ENCODE measurements at places on chromosomes 12 and 14.

DNA sequence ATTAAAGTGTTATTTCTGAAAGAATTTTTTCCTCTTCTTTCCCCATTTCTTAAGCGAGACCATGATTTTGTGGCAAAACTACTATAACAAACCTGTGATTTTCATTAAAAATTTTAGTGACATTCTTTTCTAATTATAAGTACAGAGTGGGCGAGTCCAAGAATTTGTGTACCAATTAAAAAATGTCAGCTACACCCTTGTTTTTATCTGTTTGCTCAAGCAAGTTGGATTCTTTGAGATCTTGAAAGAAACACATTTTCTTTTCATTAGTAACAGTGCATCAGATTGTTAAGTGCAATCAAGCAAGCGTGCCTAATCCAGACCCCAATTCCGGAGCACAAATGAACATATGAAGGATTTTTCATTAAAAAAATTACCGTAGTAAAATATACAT is 338.8 kb upstream of the DDHD1 start:
- DNase-seq: no peak

DNA sequence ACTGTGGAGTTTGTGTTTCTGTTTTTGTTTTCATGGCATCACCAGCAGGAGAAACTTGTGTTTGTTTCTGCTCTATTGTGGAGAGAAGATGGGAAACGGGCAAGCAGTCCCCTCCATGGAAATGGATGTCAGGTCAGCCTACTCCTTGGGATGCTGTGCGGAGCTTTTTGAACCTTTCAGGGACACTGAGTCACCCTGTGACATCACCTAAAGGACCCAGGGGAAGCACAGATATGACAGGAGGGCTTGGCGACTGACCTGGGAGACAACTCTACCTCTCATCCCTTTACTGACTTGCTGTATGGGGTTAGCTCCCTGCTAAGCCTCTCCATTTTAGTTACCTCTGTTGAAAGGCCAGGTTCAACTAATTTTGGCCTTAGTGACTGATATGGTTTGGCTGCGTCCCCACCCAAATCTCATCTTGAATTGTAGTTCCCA is 706.9 kb upstream of the TMEM132C start:
- DNase-seq: no peak

GRCh38 chr12:6946033-6946919 is 2.5 kb downstream of the C12orf57 start:
- no peak for DNase-seq

DNA sequence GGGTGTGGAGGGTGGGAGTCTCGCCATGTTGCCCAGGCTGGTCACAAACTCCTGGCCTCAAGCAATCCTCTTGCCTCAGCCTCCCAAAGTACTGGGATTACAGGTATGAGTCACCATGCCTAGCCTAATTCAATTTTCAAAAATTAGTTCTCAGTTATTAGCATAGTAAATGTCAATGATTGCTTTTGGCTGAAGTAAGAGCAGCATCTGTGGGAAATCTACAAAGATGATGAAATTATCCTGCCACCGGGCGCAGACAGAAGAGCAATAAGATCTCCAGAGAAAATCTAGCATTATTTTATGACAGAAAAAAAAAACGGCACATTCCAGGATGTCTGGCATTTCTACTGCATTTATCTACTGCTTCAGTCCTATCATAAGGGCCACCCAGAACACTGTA is 97.9 kb upstream of the DAAM1 start:
- no peak for DNase-seq

GRCh38 chr12:86670986-86671385 is 414.8 kb upstream of the MGAT4C start:
- no peak for DNase-seq

- DNase-seq: no peak
Observed at GRCh38 chr12:49895773-49896172, 7.9 kb downstream of the FAIM2 start.

DNA sequence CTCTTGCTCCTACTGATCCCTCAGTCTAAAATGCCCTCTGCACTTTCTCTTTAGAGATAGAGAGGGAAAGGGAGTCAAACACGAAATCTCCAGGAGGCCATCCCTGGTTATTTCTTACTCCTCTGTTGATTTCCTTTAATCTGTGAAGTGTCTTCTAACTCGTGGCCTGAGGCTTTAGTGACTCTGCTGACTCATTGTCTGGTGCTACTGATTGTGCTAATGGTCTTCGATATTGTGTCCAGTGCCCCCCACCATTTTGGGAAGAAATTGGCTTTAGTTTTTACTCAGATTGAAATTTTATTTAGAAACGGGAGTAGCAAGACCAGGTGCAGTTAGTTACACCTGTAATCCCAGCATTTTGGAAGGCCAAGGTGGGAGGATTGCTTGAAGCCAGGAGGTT is 839 bp downstream of the CLEC9A start:
- DNase-seq: no peak

DNA sequence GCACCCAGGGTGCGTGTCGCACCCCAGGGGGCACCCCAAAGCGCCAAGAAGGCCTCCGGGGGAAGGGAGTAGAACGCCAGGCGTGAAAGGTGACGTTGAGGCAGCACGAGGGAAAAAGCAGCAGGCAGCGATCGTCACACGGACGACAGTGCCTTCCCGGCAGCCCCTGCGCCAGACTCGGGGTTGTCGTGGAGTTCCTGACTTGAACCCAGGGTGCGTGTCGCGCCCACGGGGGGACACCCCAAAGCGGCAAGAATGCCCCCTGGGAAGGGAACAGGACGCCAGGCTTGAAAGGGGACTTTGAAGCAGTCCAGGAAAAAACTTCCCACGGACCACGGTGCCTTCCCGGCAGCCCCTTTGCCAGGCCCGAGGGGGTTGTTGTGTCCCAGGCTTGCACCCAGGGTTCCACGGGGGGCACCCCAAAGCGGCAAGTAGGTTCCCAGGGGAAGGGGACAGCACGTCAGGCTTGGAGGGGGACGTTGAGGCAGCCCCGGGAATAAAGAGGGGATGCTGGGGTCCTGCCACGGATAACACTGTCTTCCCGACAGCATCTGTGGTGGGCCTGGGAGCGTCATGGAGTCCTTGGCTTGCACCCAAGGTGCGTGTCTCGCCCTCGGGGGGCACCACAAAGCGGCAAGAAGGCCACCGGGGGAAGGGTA is 159.2 kb upstream of the ALG10B start:
- no peak for DNase-seq

GRCh38 chr14:100299238-100299560 is 7.0 kb downstream of the SLC25A29 start:
- no peak for DNase-seq

GRCh38 chr14:59785629-59786028 is 84.9 kb downstream of the RTN1 start:
- no peak for DNase-seq

DNA sequence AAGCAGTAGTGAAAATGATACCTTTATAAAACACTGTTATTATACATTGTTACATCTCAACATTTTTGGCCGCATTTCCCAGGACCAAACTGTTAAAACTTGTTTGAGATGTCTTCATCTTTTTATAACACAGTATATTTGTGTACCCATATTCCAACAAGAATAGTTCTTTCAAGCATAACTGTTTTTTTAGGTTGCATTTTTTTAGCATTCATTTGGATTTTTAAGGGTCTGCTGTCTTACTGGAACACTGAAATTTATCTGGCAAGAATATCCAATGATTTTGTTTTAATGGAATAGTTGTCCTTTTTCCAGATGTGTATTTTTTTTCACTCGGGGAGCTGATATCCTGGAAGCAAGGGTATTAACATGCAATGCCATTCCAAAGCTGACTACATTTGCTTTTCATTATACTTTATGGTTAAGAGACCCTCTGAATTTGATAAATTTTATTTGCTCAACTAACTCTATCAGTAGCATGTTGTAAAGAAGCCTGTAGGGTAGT is 8.9 kb upstream of the NAV3 start:
- no peak for DNase-seq

GRCh38 chr14:76537906-76538647 is 162.1 kb downstream of the ESRRB start:
- no peak for DNase-seq

DNA sequence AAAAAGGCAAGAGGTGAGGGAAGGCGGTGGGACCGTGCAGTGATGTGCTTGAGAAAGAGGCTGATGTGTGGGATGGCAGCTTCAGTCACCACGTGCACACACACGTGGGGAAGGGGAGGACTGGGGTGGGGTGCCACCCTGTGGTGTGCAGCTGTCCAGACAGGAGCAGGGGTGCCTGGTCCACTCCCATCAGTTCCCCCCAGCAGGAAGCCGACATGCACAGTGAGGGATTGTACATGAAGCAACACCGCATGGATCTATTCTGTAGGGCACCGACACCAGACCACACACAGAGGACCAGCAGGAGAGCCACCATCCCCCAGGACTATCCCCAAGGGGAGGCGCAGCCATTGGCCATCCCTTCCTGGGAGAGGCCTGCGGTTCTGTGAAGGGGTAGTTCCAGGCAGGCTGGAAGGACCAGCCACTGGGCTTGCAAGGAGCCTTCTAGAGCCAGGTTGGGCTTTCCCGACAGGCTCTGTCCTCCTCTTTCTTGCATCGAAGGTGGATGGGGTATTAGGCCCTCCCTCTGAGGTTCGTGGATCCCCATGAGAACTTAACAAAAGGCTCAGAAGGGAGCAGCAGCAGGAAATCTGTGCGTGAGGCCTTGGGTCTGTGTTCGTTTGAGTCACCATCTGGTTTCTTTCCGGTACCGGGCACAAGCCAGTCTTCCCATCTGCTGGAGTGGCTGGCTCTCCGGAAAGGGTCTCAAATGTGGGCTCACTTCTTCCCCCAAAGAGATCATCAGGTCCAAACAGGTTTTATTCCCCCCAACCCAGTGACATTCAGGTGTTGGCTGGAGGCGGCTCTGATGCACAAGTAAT is 59.8 kb downstream of the PLEKHG3 start:
- peak; percentile 17 for DNase-seq

GRCh38 chr14:39433452-39433813 is 1.2 kb upstream of the FBXO33 start:
- DNase-seq: no peak

DNA sequence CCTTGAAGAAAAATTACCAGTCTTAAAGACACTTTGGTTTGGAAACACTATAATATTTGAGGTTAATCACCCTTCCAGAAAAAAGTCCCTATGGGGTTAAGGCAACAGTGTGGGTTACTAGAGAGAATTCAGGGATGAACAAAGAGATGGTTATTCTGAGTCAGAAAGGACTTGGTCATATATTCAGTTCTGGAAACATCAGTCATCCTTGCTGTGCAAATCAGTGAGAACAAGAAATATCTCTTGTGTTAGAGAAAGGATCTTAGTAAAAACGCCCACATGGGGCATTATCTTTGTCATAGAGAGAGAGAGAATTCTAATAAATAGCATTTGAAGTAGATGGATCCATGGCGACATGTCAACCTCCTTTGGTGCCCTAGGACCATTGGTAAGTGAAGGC is 59.4 kb upstream of the E2F7 start:
- no peak for DNase-seq

GRCh38 chr14:69685218-69685616 is 73.8 kb downstream of the SUSD6 start:
- DNase-seq: no peak

DNA sequence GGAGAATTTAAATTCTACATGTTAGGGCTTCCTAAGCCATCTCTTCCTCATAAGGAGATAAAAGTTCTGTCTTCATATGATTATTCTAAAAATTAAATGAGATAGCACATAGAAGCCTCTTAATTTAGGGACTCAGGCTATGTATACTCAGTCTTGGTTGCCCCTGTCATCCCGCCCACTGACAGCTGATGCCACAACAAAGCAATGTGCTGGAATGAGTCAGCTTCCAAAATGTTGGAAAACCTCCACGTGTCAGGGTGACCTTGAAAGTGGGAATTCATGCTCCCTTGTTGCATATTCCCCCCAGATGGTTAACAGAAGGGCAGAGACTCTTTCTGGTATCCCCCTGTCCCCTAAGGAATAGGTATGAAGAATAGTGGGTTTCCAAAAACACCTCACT is 238.0 kb upstream of the DDHD1 start:
- DNase-seq: no peak

- no peak for DNase-seq
Observed at GRCh38 chr12:41777064-41777790, 367.4 kb downstream of the GXYLT1 start.

DNA sequence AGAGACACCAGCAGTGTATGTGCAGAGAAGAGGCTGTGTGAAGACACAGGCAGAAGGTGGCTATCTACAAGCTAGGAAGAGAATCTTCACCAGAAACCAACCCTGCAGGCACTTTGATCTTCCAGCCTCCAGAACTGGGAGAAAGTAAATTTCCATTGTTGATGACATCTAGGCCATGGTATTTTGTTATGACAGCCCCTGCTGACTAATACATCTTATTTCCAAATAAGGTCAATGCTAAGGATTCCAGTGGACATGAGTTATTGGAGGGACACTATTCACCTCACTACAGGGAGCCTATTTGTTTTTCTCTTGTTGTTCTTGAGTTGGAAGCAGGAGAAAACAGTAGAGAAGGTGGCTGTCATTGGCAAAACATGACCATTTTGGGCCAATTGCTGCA is 88.5 kb upstream of the RIN3 start:
- DNase-seq: no peak

DNA sequence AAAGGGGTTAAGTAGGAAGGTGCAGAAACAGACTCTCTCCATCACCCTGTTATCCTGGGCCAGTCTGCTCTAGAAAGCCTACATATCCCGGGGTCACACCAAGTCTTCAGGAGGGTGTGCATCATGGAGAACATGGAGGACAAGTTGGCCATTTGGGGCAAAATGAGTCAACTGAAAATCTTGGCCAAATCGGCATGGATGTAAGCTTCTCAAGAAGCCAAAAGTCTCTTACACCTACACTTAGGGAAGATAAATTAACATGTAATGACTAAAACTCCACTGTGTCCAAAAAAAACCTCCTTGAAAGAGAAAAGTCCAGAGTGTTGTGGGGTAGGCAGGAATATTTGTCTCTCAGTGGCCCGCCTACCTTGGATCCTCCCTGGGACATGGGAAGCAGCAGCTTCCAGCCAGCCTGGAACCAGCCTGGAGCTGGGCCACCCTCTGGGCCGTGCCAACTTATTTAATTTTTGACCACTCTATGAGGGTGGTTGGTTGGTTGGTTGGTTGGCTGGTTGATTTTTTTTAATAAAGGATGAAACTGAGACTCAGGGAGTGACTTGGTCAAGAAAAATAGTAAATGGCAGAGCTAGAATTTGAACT is 17.9 kb upstream of the TC2N start:
- no peak for DNase-seq

DNA sequence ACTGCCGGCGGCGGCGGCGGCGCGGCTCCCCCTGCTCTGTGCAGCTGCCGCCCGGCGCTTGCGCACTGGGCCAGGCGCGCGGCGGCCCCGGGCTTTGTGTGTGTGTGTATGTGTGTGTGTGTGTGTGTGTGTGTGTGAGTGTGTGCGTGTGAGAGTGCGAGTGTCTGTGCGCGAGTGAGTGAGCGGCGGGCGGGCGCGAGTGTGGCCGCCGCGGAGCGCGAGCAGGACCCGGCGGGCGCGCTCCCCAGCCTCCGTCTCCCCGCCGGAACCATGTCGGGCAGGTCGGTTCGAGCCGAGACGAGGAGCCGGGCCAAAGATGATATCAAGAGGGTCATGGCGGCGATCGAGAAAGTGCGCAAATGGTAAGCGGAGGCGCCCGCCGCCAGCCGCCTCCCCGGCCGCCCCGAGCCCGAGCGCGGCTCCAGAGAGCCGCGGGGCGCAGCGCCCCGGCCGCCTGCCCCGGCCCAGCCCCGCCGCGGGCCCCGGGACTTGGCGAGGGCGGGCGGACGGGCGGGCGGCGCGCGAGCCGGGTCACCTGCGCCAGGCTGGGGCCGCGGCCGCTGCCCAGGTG is at the start of gene BCL7A:
Gene BCL7A, plus strand, starts transcription at position 63 of the 571 bp plus-strand sequence. Its CDS starts 208 bp downstream, at position 271.
- DNase-seq: peak; percentile 34
